ENCODE measurements at places on chromosomes 12 and 14.

DNA sequence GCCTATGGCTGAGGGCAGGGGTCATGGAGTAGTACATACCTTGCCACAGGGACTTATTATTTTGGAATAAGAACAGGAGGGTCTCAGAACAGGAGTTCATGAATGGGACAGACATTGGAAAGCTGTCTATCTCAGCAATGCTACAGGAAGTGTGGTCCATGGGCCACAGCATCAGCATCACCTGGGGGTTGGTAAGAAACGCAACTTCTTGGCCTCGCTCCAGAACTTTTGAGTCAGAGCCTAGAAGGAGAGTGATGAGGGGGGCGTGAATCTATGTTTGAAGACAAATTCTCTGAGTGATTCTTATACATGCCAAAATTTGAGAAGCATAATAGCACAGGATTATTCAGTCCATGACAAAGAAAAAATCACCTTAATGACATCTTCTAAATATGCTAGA lies 156.6 kb downstream of the RPAP3 start:
- no peak for DNase-seq

DNA sequence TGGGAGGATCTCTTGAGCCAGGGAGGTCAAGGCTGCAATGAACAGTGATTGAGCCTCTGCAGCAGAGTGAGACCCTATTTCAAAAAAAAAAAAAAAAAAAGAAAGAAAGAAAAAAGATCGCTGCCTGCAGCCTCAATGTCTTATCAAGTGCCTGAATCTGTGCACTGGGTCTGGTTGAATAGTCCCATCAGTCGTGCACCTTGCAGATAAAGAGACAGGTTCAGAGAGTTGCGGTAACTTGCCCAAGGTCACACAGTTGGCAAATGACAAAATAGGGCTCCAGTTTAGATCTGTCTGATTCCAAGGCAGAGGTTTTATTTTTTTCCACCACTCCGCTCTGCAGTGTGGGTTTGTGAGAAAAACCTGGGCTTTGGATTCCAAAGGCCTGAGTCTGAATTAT lies 649 bp upstream of the PLA2G1B start:
- no peak for DNase-seq

DNA sequence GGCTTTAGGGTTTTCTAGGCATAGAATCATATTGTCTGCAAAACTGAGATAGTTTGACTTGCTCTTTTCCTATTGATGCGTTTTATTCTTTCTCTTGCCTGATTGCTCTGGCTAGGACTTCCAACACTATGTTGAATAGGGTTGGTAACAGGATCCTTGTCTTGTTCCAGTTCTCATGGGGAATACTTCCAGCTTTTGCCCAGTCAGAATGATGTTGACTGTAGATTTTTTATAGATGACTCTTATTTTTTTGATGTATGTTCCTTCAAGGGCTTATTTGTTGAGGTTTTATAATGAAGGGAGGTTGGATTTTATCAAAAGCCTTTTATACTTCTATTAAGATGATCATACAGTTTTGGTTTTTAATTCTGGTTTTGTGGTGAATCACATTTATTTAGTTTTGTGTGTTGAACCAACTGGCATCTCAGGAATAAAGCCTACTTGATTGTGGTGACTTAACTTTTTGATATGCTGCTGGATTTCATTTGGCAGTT lies 478.2 kb downstream of the TMEM117 start:
- DNase-seq = no peak

DNA sequence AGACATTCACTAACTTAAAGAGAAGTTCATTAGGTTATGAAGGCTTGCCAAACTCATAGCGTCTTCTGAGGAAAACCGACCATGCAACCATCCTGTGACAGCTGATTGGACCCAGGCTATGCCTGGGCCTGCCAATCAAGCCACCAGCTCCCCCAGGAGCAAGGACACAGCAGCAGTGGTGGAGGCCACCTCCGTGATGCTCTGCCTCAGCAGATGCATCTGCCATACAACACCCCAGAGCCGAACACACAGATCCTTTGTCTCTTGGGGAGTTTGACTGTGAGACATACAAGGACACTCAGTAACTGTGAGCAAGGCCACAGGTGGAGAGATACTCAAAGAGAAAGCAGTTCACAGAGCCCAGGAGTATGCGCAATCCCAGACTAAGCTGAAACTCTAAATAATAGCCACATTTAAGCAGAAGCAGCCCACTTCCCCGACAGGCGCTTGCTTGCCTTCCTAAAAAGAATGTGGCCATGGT lies 10.0 kb upstream of the CNIH1 start:
- no peak for DNase-seq

GRCh38 chr14:53491256-53491883 lies 338.2 kb upstream of the DDHD1 start:
- DNase-seq = peak; percentile 4

- DNase-seq = peak; percentile 65
Observed at GRCh38 chr12:47207829-47208248, 128.1 kb upstream of the AMIGO2 start.

- DNase-seq = no peak
Observed at GRCh38 chr12:63894132-63894531, 49.6 kb downstream of the SRGAP1 start.

DNA sequence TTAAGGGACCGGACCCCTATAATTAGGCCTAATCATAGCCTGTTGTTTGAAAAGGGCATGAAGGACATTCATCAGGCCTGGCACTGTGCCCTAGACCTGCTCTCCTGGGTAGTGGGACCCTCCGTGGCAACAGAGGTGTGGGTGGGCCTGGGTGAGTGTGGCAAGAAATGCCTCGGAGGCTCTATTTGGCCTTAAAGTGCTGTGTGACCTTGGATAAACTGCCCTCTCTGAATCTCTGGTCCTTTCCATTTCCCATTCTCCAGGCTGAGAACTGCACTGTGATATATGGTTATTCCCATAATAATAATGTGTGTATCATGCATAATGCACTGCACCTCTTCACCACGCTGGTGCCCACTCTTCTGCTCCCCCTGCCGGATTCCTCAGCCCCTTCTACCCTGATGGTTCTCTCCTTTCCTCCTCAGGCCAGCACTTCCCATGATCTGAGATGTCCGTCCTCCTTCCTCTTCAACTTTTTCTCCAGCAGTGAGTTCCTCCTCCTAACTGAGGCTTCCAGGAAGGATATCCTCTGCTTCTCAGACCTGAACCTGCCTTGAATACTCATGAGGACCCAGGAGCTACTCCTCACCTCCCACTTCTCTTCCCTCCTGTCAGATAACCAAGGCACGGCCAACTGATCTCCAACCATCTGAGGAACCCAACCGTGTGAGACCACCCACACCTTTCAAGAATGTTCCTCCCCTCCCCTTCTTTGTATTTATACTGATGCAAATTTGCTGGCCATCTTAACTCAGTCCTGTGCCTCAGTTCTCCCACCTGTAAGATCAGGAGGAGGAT lies 111.0 kb upstream of the PZP start:
- DNase-seq = no peak

DNA sequence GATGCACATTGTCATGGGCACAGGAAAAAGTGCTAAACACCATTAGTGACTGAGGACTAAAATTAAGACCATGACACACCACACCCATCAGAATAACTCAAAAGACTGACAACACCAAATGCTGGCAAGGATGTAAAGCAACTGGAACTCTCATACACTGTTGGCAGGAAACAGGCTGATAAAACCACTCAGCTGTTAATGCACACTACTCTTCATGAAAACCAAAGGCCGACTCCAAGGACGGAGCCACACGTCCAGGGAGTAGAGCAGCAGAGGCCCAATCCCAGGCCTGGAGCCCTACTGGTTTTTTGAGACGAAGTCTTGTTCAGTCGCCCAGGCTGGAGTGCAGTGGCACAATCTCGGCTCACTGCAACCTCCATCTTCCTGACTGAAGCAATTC lies 6.4 kb downstream of the RAD52 start:
- DNase-seq = no peak

DNA sequence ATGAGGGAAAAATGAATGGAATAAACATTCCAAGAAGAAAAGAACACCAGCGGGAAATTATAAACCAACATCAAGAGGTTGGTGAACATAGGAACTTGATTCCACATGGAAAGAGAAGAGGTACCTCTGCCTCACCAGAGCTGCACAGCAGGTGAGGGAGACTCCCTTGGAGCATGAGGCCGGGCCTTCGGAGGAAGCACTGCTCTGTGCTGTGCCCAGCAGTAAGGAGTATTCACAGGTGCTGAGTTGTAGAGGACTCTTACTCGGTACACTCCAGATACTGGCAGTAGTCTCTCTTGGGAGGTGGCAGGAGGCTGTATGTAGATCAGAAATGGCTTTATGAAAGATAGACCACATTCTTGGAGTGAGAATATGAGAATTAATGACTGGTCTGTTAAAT lies 76.0 kb downstream of the NPAS3 start:
- no peak for DNase-seq
